ENCODE measurements at places on chromosomes 5 and 9.

- no peak for DNase-seq
Measured at GRCh38 chr5:4387290-4387689, 752.8 kb upstream of the ADAMTS16 start.

- no peak for DNase-seq
Measured at GRCh38 chr5:152349683-152350526, 55.2 kb downstream of the NMUR2 start.

DNA sequence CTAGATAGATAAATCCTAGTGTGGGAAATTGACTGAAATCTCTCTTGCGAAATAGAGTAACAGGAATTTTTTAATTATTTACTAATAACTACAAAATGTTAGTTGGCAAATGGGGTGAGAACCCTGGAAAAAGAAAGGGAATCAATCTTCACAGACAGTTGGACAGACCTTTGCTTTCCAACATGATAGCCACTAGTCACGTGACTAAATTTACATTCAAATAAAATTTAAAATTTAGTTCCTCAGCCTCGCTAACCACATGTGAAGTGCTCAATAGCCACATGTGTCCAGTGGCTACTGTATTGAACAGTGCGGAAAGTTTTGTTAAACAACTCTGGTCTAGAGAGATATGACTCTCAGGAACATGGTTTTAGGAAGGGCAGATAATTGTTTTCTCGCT is 289.9 kb upstream of the RASA1 start:
- DNase-seq, result no peak

GRCh38 chr5:153883854-153884611 is 154.7 kb downstream of the FAM114A2 start:
- no peak for DNase-seq

DNA sequence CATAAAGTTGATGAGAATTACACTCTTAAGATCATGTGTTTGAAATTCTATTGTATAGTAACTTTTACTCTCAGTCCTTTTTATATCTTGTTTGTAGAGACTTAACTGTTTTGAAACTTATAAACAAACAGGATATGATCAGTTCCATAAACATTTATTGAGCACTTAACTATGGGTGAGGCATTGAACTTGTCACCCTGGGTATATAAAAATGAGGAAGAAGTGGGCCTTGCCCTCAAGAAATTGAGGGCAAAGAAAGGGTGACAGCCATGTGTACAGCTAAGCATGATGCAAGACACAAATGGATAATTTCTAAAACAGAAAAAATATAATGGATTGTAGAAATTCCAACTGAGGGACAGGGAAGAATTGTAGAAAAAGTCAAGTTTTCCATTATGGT is 15.7 kb downstream of the UNC13B start:
- DNase-seq, result no peak

GRCh38 chr5:112696786-112697185 is 40.9 kb upstream of the APC start:
- no peak for DNase-seq

DNA sequence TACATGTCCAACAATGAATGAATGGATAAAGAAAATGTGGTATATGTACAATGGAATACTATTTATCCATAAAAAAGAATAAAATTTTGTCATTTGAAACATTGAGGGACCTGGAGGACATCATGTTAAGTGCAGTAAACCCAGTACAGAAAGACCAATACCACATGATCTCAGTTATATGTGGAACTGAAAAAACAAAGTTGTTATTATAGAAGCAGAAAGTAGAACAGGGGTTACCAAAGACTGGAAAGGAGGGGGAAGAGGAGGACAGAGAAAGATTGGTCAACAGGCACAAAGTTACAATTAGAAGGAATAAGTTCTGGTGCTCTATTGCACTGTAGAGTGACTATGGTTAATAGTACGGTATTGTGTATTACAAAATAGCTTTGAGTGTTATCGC is 233.8 kb downstream of the SEMA6A start:
- no peak for DNase-seq

DNA sequence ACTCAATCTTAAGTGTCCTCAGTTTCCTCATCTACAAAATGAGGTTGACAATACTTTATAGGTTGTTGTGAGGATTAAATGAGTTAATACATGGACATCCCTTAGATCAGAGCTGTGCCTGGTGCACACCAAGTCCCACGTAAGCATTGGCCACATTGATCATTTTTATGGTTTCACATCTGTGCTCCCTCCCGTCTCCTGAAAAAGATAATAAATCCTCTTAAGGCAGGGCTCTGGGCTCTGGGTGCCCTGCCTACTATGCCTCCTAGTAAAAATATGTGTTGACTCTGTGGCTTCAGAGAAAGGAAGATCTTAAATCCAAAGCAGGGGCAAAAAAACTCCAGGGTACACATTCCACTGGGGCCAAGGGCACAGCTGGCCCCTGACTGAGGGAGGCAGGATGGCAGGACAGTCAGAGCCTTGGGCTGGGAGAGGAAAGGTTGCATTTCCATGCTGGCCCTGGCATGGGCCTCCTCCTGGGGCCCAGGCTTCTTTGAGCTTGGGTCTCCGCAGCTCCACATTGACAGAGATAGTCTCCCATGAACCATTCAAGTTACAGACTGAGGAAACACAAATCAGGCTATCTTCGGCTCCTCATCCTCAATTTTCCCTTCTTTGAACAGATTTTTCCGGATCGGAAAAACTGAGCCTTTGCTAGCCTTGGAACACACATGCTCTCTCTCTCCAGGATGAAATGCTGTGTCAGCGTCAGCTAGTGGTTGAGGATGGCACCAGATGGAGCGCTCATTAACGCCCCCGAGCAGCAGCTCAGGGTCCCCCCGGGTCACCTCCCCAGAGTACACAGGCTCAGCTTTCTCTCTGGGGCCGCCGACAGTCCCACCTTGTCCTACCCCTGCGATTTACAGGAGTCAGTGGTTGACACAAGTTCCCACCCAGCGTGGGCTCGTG is 22.4 kb upstream of the KIF12 start:
- no peak for DNase-seq

GRCh38 chr5:33549982-33550567 is 109.3 kb downstream of the TARS1 start:
- DNase-seq, result no peak

DNA sequence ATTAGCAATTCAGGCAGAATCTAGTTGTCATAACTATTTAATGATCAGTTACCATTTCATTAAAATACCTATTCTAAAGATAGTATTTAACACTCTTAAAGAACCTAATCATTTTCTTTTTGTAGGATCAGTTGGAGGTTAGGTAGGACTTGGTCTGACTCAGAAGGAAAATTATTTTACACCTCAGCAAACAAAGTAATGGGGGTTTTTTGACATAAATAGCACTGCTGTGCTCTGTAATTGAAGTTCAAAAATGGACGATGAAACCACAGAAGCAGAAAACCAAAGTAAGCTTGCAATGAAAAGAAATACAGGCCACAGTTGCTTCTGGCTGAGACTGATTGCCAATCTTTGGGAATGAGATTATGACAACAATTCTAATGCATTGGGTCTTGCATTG is 187.0 kb upstream of the TRPM3 start:
- no peak for DNase-seq

- peak; percentile 94 for DNase-seq
Measured at GRCh38 chr5:143554187-143554717, 150.8 kb upstream of the NR3C1 start.

DNA sequence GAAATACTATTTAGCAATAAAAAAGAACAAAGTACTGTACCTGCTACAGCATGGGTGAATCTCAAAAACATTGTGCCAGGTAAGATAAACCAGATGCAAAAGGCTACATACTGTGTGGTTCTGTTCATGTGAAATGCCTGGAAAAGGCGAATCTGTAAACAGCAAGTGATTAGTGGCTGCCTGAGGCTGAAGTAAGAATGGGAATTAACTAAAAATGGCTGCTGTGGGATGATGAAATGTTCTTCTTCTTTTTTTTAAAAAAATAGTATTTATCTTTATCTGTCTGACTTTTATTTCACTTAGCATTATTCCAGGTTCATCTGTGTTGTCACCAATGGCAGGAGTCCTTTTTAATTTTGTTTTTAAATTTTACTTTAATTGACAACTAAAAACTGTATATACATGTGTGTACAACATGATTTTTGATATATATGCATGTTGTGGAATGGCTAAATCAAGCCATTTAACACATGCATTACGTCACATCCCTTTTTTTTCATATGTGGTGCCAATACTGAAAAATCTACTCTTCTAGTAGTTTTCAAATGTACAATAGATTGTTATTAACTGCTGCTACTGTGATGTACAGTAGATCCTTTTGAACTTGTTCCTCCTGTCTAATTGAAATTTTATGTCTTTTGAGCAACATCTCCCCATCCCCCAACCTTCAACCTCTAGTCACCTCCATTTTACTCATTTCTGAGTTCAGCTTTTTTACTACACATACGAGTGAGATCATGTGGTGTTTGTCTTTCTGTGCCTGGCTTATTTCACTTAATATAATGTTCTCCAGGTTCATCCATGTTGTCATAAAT is 62.9 kb upstream of the TNFAIP8 start:
- no peak for DNase-seq

DNA sequence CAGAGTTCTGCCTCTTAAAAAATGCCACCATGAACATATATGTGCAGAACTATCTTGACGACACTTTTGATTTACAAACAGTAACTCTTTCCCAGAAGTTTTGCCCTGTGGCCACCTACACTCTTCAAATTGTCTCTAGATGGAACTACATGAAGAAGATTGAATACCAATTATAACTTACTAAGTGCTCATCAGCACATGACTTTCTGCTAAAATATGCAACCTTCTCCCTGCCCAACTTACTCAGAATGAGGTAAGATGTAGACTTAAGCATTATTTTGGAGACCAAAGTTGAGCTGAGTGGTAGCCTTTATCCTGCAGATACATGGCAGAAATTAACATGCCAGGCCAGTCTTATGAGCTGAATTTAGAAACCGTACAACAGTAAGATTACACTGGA is 105.4 kb downstream of the SEMA5A start:
- DNase-seq, result no peak

DNA sequence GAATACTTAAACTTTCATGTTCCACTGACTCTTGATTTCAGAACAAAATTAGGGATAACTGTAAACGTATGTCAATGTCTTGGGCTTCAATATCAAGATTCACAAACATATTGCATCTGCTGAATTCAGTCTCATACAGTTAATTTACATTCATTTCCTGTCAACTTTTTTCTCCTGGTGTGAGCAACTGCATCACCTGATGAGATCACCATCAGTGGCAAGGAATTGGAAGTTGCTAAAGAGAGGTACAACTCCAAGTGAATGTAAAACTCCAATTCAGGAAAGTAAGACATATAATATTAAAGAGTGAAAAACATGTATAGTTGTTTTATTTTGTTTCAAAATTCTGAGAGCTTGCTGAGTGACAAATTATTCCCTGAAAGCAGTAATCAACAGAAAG is 1336.2 kb upstream of the C9orf72 start:
- no peak for DNase-seq

DNA sequence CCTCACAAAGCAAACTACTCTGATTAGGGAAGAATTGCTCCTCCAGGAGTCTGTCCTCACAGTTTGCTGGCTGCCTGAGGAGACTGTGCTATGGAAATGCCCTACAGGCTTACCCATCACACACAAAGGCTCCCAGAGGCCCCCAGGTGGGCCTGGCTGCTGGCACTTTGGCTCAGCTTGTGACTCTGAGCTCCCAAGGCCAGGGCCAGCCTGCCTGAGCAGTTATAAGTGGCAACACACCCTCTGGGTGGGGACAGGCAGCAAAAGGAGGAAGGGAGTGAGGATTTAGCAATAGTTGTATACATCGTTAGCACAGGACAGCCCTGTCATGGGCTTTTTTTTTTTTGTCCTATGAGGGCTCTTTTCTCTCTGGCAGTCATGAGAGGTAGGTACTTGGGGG is 103.5 kb downstream of the DAPK1 start:
- peak; percentile 89 for DNase-seq

DNA sequence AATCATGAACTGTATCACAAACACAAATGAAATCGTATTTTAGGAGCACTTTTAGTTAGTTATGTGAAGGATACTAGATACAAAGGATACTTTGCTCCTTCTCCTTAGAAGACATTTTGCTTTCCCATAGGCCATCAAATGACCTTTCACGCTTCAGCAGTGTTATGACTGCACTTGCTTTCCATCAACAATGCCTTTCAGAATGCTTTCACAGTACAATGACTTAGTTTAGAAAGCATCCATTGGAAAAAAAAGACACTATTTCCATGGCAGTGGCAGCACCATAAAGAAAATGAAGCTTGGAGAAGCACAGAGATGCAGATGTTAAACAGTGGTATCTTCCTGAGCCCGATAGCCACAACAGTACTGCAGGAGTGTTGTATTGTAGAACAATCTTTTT is 203.9 kb downstream of the PCSK1 start:
- DNase-seq, result no peak

DNA sequence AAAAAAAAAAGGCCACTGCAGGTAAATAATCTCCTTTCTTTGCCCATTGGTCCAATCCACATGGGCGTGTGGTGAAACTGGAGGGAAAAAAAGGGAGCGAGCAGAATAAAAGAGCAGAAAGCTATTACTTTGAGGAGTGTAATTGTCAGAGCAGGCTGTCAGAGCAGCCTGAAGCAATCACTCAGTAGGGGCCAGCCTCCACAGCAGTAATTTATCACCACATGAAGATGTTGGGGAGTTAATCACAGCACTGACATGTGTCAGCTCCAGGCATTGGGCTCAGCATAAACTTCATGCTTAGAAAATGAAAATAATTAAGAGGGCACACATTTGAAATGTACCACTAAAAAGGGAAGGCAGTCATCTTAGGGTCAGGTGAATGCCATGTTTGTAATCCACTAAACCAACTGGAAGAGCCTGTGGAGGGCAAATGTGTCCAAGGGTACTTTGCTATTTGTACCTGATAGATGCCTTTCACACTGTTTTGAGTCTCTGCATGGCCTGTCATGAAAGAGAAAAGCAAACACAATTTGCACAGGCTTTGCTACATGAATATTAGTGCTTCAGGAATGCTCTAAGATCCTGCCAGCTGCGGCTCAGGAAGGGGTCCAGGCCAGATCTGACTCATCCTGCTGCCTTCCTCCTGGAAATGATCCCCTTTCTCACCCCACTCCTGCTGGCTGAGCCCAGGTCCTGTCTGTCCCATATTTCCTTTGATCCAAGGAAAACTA is 2.9 kb upstream of the PTGER4 start:
- no peak for DNase-seq

GRCh38 chr9:78242041-78242440 is 6.2 kb downstream of the CEP78 start:
- DNase-seq, result no peak

DNA sequence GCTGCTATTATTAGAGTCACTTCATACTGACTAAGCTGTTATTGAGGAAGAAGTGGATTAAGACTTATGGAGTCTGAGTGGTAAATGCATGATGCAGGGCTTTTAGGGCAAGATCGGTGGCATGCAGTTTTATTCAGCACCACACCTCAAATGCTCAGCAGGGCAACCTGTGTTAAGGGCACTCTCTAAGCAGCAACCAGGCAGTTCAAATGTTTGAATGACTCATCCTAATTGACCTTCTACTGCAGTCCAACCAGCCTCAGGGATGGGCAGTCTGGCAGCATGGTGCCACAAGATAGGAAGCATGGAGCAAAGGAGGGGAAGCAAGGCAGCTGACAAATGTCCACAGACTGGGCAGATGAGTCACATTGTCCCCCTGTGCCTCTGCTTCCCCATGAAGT is 80.2 kb upstream of the MIER3 start:
- peak; percentile 30 for DNase-seq
